ENCODE measurements at places on chromosomes 12 and 14.

DNA sequence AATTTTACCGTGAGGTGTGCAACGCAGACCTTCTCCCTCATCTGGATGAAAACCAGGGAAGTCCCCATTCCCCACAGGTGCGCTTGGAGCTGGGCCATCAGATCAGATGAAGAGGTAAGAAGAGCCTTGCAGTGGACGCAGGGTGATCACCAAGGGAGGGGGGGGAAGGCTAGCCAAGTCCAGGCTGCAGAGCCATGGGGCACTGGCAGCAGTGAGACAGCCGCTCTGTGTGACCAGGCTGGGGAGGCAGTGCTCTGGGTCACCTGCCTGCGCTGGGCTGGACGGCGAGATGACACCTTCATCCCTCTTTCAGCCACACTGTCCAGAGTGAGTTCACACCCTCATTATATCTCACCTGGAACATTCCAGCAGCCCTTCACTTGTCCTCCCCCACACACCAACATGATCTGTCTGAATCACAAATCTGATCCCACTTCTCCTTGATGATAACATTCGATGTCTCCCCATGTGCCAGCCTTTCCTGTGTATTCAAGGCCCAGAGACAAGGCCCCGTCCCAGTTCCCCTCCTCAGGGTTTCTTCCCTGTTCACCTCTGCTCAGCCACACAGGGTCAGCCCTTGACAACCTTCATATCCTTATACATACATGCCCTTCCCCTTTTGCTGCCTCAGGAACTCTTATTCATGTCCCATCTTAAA lies 65.9 kb upstream of the VASH1 start:
- DNase-seq: no peak

DNA sequence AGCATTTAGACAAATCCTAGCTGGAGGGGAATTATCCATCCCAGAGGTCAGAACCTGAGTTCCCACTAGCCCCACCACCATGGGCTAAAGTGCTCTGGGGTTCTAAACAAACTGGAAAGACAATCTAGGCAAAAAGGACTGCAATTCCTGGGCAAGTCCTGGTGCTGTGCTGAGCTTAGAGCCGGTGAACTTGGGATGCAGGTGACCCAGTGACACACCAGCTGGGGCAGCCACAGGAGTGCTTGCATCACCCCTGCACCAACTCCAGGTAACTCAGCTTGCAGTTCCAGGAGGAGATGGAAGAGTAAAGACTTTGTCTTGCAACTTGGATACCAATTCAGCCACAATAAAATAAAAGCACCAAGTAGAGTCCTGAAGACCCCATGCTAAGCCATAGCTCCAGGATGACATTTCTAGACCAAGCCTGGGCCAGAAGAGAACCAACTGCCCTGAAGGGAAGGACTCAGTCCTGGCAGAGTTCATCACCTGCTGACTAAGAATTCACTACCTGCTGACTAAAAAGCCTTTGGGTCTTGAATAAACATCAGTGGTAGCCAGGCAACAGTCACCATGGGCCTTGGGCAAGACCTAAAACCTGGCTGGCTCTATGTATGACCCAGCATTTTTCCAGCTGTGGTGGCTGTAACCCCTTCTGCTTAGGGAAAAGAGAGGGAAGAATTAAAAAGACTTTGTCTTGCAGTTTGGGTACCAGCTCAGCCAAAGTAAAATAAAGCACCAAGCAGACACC lies 223.4 kb upstream of the DIO2 start:
- DNase-seq: no peak

DNA sequence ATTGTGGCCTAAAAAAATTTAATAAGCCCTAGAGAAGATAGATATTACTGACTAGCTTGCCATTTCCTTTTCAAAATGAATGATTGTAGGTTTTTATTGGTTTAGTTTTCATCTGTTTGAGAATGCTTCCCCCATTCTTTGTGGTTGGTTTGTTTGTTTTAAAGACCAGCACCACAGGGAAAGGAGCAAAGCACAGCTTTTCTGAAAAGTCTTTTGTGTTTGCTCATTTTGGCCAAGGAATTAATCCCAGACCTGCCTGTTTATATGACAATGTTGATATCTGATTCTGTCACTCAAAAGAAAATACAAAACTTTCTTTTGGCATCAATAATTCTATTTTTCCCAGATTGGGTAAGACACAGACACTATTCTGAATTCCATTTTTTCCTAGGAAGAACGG lies 312.5 kb upstream of the FLRT2 start:
- no peak for DNase-seq

GRCh38 chr12:16086942-16087341 lies 175.8 kb downstream of the DERA start:
- no peak for DNase-seq

- no peak for DNase-seq
Observed at GRCh38 chr12:117674313-117674712, 294.5 kb downstream of the KSR2 start.

DNA sequence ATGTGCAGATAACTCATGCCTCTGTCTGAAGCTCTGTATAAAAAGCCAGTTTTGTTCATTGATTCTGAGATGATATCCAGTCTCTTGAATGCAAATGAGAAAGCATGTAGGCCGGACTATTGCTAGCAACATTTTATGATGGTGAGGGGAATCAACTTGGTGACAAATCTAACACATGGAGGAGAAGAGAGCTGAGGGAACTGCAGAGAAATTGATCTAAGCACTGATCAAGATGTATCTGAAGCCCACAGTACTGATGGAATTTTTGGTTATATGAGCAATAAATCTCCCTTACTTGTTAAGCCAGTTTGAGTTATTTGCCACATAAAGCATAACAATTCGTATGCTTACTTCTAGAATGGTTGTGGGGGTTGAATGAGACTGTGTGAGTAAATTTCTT lies 295.6 kb upstream of the DDHD1 start:
- no peak for DNase-seq

DNA sequence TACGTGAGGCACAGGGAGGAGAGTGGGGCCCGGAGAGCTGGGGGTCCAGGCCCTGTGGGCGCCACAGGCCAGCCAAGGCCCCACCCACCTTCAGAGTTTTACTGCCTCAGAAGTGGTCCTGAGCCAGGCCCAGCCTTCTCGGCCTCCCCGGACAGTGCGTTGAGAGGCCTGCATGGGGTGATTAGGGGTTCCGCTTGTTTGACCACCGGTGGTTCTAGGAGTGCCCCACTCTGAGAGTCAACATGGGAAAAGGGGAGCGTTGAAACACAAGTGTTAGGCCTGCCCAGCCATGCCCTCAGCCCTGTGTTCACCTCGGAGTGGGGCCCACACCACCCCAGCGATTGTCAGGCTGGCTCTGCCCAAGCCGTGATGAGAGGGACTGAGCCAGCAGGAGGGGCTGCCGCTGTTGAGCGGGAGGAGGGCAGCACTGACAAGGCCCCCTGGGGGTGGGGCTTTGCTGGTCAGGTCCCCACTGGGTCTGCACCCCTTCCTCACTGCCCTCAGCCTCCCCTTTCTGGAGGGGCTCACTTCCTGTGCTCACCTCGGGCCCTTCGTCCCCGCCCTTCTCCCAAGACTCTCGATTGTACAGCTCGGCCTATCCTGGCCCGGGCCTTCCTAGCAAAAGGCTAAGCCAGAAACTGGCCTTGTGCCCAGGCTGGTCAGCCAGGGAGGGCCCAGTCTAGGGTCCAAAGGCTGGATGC lies 4.8 kb downstream of the CKB start:
- no peak for DNase-seq

- no peak for DNase-seq
Observed at GRCh38 chr12:41585784-41586183, 397.7 kb downstream of the PDZRN4 start.

- DNase-seq: no peak
Observed at GRCh38 chr12:115199831-115200230, 515.9 kb upstream of the TBX3 start.

DNA sequence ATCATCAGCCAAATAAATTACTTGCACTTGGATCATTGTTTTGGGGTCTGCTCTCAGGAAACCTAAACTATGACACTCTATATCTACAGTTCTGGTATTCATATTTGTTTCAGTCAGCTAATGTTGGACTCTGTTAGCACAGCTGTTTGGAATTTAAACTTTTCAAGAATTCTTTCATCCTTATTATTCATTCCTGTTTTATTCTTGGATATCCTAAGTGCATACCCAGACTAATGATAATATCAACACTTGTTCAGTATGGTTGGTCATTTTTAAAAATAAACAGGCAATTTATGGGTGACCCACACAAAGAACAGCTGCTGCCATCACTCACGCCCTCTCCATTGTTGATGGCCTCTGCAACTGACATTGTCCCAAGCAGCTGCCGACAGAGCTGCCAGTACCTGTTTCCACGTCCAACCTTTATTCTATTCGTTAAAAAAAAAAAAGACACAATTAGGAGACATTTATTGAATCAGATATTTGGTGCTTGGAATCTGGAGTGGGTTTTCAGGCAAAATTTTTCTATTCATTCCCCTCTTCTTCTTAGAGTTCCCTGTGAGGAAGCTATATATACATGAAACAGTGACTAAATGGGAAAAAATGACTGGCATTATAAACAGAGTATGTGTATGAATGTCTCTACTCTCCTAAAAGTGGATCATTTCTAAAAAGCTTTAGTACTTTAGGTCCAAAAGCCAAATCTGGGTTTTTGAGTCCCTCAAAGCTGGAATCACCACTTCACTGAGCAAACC lies 252.1 kb upstream of the NAV3 start:
- DNase-seq: no peak

GRCh38 chr14:22837114-22837749 lies 847 bp downstream of the MMP14 start:
- DNase-seq: no peak

- no peak for DNase-seq
Observed at GRCh38 chr12:89424389-89424788, 72.1 kb upstream of the DUSP6 start.

DNA sequence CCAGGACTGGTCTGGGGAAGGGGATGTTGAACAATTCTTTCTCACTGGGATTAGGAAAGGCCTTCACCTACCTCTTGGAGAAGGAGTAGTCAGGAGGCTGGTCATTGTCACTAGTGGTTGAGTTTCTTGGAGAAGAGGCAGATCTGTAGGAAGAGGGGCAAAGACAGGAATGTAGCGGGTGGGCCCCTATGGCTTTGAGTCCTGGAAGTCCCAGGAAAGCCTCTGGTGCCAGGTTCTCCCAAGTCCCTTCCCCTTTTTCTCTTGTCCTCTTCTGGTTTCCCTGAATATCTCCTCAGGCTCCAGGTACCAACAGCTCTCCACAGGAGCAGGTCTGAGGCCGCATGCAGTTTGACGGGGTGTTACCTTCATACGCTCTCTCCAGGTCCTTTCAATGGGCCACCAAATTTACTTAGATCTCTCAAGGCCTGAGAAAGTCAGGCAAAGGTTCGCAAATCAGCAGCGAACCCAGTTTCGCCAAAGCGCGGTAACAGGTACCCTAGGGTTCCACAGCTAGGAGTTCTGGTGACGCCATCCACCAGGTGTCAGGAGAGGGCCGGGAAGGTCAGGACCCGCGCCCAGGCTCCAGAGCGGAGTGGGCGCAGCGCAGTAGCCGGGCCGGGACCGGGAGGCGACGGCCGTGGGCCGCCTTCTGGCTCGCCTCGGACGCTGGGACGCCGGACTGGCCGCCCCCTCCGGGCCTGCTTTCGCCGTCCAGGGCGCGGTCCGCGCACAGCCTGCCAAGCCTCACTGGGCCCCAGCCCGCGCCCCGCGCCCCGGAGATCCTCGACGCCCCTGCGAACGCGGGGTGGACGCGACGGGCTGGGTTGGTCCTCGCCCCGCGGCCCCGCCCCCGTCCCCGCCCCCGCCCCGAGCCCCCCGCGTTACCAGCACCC lies 795 bp downstream of the SMAGP start:
- DNase-seq: peak; percentile 64

DNA sequence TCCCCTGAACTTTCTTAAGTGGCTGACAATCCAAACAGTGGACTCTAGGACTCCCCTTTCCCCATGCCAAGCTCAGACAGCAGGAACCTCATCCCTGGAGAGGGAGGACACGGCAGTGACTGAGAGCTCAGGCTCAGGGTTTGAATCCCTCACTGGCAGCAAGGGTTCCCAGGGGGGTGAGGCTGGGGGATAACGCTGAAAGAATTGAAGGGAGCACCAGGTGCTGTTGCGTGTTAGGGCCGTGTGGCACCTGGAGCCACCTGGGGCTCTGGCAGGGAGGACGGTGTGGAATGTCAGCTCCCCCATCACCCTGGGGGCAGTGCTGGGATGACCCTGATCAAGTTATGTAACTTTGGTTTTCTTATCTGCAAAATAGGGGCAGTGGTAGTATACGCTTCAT lies 40.1 kb downstream of the ANO2 start:
- no peak for DNase-seq

DNA sequence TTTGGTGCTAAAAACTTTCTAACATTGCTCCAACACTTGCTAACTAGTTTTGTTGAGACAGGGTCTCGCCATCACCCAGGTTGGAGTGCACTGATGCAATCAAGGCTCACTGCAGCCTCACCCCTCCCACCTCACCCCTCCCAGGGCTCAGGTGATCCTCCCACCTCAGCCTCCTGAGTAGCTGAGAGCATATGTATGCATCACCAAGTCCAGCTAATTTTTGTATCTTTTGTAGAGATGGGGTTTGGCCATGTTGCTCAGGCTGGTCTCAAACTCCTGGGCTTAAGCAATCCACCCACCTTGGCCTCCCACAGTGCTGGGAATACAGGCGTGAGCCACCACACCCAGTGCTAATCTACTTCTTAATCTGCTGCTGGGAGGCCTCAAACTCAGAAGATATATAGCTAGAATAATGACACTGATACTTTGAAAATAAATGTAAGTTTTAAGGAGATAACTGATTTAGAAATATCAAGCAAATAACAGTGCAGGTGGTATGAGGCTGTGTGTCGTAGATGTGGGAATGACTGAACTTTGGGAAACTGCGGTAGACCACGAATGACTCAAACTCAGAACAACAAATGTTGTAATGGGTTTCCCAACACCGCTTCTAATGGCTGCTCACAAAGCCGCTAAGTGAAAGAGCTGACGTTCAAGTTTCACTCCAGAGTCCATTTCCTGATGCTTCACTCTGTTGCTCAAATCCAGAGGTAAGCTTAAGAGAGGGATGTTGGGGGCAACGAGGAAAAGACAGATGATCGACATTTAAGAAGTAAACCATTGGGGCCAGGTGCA lies 10.0 kb downstream of the TMCC3 start:
- DNase-seq: peak; percentile 59

GRCh38 chr14:32733015-32733414 lies 205.7 kb upstream of the NPAS3 start:
- DNase-seq: no peak

DNA sequence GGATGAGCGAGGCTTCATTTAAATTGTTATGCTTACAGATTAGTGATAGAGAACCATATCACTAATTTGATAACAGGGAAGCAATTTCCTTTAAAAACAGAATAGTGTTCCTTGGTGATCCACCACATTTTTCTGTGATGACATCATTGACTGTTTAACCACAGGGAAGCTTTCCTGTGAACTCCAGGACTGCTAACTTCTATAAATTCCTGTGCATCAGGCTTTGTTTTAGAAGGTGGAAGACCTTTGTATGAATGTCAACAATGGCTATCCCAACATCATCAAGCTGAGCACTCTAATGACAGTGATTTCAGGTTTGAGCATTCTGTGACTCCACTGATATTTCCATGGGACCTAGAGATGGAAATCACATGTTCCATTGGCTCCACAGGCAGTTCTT lies 177.1 kb downstream of the RMST start:
- DNase-seq: no peak

Measured in DND-41 (cell line).